Activated CD4-positive, alpha-beta T cell treated with anti-CD3 and anti-CD28 coated beads for 4 hours (primary cell): ENCODE measurements at places on chromosomes 3 and 15.
A peak's percentile ranks its signal among the peaks of the same experiment; 100 is the strongest.

GRCh38 chr3:177754508-177754921, 557.2 kb upstream of the TBL1XR1 start:
- no peak for DNase-seq

GRCh38 chr3:4950351-4950784, 28.9 kb upstream of the BHLHE40 start:
- no peak for DNase-seq

DNA sequence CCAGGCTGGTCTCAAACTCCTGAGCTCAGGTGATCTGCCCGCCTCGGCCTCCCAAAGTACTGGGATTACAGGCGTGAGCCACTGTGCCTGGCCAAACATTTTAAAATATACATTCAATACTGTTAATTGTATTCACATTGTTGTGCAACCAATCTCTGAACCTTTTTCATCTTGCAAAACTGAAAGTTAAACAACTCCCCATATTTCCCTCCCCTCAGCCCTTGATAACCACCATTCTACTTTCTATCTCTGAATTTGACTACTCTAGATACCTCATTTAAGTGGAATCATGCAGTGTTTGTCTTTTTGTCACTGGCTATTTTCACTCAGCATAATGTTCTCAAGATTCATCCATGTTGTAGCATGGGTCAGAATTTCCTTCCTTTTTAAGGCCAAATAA, 30.0 kb downstream of the HMCES start:
- DNase-seq: no peak

DNA sequence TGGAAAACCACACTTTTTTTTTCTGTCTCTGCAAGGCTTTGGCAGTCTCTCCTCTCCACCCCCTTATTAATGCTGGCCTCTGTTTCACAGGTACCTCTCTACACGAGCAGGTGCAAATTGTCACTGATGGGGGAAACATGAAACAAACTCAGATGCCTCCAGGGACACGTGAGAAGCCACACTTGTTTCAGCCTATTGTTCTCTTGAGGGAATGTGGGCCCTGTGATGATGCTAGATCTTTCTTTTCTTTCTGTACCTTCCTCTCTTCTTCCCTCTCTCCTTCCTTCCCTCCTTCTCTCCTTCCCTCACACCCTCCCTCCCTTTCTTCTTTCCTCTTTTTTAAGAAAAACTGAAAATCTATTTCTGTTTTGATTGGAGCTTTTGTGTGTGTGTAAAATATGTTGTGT, 5.7 kb upstream of the BLM start:
- DNase-seq: no peak

DNA sequence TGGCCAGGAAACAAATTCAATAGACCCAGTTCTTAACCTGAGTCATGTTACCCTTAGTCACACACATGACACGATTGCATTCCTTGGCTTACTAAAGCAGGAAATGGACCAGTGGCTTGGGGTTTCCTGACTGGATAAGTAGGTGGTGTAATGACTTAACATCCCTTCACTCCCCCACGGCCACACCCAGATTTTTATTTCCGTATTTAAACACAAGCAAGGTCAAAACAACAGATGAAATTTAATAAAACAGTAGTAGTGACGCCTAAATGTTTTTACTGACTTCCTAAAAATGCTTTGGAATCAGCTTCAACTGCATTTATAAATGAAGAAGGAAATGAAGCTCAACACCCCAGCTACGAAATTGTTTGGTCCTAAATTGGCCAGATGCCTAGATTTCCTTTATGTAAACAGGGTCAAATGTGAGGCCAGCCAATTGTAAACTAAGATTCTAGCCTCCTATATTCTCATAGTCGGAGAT, 324.3 kb downstream of the CHST2 start:
- DNase-seq: peak; percentile 13

GRCh38 chr3:45104715-45105711, 41.2 kb downstream of the CDCP1 start:
- no peak for DNase-seq

- no peak for DNase-seq
These were observed 26.5 kb downstream of the SPG11 start for GRCh38 chr15:44636976-44637375.

DNA sequence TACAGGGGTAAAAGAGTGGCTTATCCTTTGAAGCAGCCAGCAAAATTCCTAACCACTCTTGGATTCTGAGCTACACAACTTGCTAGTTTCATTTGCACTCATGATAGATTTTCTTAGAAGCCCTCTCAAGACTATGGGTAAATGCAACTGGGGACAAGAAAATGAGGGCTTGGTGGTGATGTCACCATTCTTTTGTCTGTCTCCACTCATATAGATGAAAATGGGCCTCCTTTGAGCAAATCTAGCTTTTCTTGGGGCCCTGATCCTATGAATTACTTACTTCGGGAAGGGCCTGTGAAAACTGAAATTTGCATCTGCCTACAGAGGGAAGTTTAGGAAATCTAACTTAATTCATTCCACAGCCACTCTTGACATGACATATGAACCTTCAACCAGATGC, 486.3 kb downstream of the MAGI1 start:
- DNase-seq: no peak

DNA sequence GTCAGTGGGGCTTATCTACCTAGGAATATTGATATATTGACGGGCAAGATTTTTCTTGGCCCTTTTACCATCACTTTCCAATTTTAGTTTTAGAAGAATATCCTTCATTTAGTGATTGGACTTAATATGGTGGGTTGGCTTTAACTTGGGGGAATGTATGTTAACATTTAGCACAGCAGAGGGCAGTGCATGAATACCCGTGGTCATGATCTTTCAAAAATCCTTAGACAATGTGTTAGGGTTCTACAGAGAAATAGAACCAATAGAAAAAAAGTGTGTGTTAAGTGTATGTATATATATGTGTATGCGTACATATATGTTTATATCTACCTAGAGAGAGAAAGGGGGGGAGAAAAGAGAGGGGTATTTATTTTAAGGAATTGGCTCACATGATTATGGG, 36.9 kb downstream of the GPR171 start:
- DNase-seq: no peak

GRCh38 chr3:165459924-165460835, 264.0 kb upstream of the SLITRK3 start:
- DNase-seq: no peak

DNA sequence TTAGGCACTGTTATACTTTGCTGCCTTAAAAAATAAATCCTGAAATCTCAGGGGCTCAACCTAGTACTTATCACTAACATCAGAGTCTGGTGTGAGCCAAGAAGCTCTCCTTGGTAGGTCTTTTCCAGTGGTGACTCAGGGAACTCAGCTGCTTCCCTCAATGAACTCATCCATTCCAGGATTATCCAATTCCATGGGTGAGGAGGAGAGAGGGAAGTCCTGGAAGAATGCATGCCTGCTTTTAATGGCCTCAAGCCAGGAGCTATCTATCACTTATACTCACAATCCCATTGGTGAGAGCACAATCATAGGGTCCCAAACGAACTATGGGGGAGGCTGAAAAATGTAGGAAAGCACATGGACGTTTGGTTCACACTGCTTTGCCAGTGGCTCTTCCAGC, 113.6 kb downstream of the POLR2M start:
- no peak for DNase-seq

DNA sequence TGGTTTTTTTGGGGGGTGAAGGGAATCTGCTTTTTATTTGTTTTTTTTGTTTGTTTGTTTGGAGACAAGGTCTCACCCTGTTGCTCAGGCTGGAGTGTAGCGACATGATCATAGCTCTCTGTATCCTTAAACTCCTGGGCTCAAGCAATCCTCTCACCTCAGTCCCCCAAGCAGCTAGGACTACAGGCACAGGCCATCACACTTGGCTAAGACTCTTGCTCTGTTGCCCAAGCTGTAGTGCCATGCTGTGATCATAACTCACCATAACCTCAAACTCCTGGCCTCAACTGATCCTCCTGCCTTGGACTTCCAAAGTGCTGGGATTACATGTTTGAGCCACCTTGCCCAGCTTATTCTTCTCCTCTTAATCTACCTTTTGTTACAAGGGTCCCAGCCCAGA, 31.8 kb downstream of the GPR176 start:
- DNase-seq: no peak

DNA sequence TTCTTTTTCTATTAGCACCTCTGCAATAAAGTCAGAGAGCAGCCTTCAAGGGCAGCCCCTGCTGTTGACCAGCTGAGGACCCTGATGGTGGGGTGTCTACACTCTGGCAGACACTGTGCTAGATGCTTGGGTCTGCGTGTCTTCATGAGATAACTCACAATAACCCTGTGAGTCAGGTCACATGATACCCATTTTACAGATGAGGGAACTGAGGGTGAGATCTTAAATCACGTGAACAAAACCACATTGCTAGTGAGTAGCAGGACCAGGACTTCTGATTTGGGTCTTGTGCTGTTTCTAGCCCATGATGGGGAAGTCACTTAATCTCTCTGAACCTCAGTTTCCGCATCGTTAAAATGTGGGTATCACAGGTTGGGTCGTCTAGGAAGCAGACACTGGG, 118.5 kb upstream of the LIPC start:
- DNase-seq: no peak

DNA sequence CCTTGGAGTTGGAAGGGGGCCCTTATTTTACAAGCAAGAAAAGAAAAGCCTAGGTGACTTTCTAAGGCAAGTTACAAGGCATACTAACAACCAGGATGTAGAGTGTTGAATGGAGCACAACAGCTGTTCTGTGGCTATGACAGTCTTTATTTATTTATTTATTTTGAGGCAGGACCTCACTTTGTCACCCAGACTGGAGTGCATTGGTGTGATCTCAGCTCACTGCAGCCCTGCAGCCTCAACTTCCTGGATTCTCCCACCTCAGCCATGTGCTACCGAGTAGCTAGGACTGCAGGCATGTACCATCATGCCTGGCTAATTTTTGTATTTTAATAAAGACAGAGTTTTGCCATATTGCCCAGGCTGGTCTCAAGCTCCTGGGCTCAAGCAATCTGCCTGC, 973.4 kb downstream of the ROBO1 start:
- no peak for DNase-seq

GRCh38 chr15:91564631-91565030, 288.9 kb upstream of the SLCO3A1 start:
- no peak for DNase-seq

GRCh38 chr3:7927864-7928263, 573.8 kb upstream of the LMCD1 start:
- DNase-seq: no peak

DNA sequence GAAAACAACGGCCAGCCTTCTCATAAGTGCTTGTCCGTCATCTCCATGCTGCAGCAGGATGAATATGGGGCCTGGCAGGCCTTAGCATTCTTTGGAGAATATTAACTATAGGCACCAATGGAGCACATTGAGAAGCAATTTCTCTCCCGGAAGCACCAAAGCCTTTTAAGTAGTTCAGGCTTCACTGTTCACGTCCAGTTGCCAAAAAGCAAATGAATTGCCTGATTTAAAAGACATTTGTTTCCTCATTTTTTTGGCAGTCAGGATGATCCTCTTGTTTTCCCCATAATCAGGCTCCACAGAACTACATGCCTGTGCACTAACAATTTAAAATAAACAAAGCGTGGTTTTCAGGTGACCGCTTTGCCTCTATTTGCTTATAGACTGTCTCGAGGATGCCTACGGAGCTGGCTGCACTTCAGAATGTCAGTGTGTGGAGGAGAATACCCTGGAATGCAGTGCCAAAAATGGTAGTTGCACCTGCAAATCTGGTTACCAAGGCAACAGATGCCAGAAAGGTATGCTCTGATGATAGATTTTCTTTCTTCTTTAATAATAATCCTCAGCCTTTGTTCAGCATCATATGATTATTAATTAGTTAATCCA, 725.2 kb upstream of the GOLIM4 start:
- no peak for DNase-seq

DNA sequence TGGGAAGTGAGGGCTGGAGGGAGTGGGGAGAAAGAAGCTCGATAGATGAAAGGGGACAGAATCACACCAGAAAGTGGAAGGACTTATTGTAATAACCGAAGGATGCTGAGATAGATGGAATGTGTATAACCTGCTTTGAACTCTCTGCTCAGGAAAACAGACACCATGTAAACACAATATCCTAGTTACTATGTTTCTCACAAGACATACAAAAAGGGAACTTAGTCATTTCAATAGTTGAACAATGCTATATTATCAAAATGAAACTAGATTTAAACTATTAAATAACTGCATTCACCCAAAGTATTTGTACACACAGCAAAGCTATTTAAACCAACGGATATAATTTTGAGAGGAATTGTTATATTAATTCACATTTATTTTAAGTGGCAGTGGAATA, 108.3 kb upstream of the GADL1 start:
- no peak for DNase-seq

- DNase-seq: no peak
These were observed 446.1 kb downstream of the CNTN4 start for GRCh38 chr3:2544718-2545117.

DNA sequence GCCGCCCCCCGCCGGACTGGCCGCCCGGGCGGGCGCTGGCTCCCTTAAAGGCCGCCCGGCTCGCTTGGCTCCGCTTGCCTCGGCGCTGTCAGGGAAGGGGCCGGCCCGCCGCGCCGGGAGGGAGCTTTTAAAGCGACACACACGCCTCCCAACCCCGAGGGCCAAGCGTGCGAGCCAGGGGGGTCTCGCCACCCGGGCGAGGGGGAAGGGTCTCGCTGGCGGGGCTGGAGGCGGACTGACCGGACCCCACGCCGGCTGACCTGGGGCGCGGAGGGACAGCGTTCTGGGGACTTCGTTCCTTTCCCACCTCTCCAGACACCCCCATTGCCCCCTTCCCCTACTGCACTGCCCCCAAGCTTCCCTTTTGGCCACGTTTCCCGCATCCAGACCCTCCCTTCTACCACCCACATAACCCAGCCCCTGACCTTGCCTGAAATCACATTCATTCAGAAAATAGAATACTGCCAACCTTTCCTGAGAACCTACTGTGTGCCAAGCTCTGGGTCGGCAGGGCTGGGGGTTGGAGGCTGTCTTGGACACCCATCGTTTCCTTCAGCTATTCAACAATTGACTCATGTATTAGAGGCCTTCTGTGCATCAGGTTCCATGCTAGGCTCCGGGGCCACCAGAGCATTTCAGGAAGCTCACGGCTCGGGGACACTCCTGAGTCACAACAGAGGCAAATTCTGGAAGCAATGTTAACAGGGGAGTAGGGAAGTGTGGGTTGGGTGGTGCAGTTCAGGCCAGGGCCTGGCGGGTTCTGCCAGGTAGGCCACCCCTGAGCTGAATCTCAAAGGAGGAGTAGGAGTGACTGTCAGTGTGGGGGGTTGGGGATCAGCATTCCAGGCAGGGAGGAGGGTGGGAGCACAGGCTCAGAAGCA, at the start of gene INSYN1:
Gene INSYN1 (minus strand): TSS at position 102 of the 881 bp plus-strand sequence. CDS start 2,221 bp downstream, outside the sequence.
- no peak for DNase-seq
